ENCODE measurements at places on chromosomes 6 and 20. TPM values are rescaled to one million over a fixed set of nuclear protein-coding genes. Genes with fewer than 3 reads are reported as not detected.

- no peak overlapping the region for H3K27ac ChIP-seq
- peaks cover 42% of the 10 kb centered on the region for H3K4me1 ChIP-seq
- H3K27me3 ChIP-seq, result no peaks in the 10 kb centered on the region
Observed at GRCh38 chr20:3971145-3971544, 44.2 kb downstream of the RNF24 start.

FAM184A gene
- 2.6 TPM for total RNA-seq

- H3K27me3 ChIP-seq, result peaks cover 2% of the 10 kb centered on the region
- no peaks in the 10 kb centered on the region for H3K36me3 ChIP-seq
- no peak overlapping the region for H3K27ac ChIP-seq
- no peaks in the 10 kb centered on the region for H3K4me1 ChIP-seq
- no peak overlapping the region for H3K4me3 ChIP-seq
Observed at GRCh38 chr6:167957626-167958025, 39.8 kb upstream of the KIF25 start.

DNA sequence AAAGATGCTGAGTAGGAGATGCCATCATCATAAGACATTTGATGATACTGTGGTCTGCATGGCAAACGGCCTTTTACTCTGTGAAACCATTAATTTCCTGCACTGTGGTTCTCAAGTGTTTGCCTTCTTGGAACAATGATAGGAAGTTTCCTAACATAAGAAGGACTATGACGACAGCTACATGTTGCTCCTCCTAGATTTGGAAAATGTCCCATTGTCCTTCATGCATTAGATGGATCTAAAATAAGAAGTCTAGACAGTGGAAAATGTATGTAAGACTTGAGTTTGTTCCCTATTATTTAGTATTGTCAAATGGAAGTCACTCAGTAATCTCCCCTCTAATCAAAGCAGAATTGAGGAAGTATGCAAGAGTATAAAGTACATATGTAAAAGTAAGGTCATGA is 98.5 kb upstream of the TMEM170B start:
- DNase-seq, result no peak
- H3K4me3 ChIP-seq, result no peak overlapping the region
- no peaks in the 10 kb centered on the region for H3K36me3 ChIP-seq

JPH2 gene
- not detected for total RNA-seq

DNA sequence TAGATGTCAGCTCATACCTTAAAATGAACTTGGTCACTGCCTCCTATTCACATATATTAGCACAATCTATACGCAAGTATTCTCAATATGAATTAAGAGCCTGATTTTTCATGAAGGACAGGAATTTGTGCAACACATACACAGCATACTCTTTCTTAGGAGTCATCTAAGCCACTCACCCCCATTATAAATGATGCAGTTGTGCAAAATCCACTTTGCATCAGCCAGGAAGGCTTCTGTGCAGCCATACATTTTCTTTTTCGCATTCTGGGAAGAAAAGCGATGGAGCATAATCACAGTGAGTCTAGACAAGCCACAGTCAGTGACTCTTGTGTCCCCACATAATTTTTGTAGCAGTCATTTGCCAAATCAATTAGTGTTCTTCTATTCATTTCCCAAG is 66.5 kb downstream of the ZMYND8 start:
- no peak overlapping the region for H3K27ac ChIP-seq
- H3K27me3 ChIP-seq, result no peaks in the 10 kb centered on the region
- H3K36me3 ChIP-seq, result peaks cover 73% of the 10 kb centered on the region
- DNase-seq, result no peak
- peaks cover 8% of the 10 kb centered on the region for H3K4me1 ChIP-seq

ADISSP gene
- 55.8 TPM for total RNA-seq

SLC2A10 gene
- not detected for total RNA-seq

- H3K36me3 ChIP-seq, result peaks cover 47% of the 10 kb centered on the region
- no peak overlapping the region for H3K4me3 ChIP-seq
- H3K4me1 ChIP-seq, result peaks cover 35% of the 10 kb centered on the region
- DNase-seq, result no peak
Observed at GRCh38 chr6:127966616-127967015, 65.8 kb upstream of the THEMIS start.

DNA sequence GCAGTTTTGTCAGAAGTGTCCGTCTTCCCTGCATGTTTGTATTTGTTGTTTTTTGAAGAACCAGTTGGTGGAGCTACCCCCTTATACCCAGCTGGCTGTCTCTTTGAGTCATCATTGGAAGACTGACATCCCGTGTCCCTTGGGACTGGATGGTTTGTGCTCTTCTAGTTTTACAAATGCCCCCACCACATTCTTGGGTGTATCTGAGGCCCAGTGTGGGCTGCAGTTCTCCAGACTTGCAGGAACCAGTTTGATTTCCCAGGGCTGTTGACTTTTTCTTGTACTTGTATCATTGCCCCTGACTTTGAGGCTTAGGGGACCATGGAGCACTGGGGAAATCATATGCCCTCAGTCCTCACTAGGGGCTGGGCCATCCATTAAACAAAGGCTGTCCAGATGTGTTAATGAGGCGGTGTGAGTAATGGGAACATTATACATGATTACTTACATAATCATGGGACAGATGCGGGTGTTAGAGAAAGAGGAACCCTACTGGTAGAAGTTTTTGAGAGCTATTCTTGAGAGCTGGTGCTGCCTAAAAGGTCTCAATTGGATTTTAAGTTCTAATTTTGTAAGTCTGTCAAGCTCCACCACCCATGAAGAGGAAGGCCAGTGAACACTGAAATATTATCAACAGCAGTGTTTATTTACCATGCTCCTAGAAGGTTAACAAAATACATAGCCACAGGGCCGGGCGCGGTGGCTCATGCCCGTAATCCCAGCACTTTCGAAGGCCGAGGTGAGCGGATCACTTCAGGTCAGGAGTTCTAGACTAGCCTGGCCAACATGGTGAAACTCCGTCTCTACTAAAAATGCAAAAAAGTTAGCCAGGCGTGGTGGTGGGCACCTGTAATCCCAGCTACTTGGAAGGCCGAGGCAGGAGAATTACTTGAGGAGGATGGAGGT is 8.5 kb downstream of the JARID2 start:
- H3K4me3 ChIP-seq, result peak overlapping the region; percentile 65
- no peak for DNase-seq
- H3K4me1 ChIP-seq, result peaks cover 88% of the 10 kb centered on the region
- peaks cover 90% of the 10 kb centered on the region for H3K36me3 ChIP-seq

BNIP5 gene
- not detected for total RNA-seq

ZC3H12D gene
- 15.0 TPM for total RNA-seq
